A549 treated with CORT108297 at 1 μM for 4 hours (cell line): ENCODE measurements at places on chromosomes 2 and 18. TPM values are rescaled to one million over a fixed set of nuclear protein-coding genes. Genes with fewer than 3 reads are reported as not detected.

Gene CENPA
- total RNA-seq, result 48.7 to 57.9 TPM (median 55.8 TPM) in 5 replicates

Gene LONRF2
- 2.5 to 3.9 TPM (median 3.4 TPM) in 5 replicates for total RNA-seq

Gene NPHP1
- 6.6 to 8.8 TPM (median 7.2 TPM) in 5 replicates for total RNA-seq

Gene TXNDC2
- total RNA-seq, result 0.07 to 0.32 TPM (median 0.10 TPM) in 5 replicates

Gene IL18RAP
- 0.11 TPM in 1 of 5 replicates, not detected in the others for total RNA-seq

Gene SCG2
- total RNA-seq, result 0.88 to 1.2 TPM (median 1.1 TPM) in 5 replicates

Gene SNED1
- total RNA-seq, result 0.18 to 0.62 TPM (median 0.55 TPM) in 5 replicates

Gene CASP8
- total RNA-seq, result 34.4 to 43.8 TPM (median 35.5 TPM) in 5 replicates

Gene CROCC2
- not detected in 5 replicates for total RNA-seq

Gene GPR75
- 1.3 to 1.8 TPM (median 1.5 TPM) in 5 replicates for total RNA-seq

Gene NEMP2
- 4.9 to 9.6 TPM (median 7.5 TPM) in 5 replicates for total RNA-seq

Gene LYG2
- total RNA-seq, result not detected in 5 replicates

Gene IL36A
- not detected in 5 replicates for total RNA-seq

Gene CNGA3
- 0.06 TPM in 1 of 5 replicates, not detected in the others for total RNA-seq

Gene UGT1A6
- total RNA-seq, result 0.87 to 1.9 TPM (median 1.1 TPM) in 5 replicates

Gene SRD5A2
- 0.01 to 0.05 TPM (median 0.03 TPM) in 4 of 5 replicates, not detected in the other for total RNA-seq

Gene RAB6C
- not detected in 5 replicates for total RNA-seq

Gene CAPN13
- 0.03 to 0.15 TPM (median 0.05 TPM) in 4 of 5 replicates, not detected in the other for total RNA-seq

Gene SERPINB12
- total RNA-seq, result not detected in 5 replicates

Gene RTP5
- not detected in 5 replicates for total RNA-seq

Gene ITGB6
- 0.89 to 1.5 TPM (median 1.1 TPM) in 5 replicates for total RNA-seq

Gene PID1
- 2.9 to 3.8 TPM (median 3.2 TPM) in 5 replicates for total RNA-seq

Gene CGREF1
- total RNA-seq, result 7.2 to 8.5 TPM (median 7.7 TPM) in 5 replicates

Gene PCARE
- total RNA-seq, result not detected in 5 replicates

Gene AFTPH
- total RNA-seq, result 22.8 to 26.9 TPM (median 24.0 TPM) in 5 replicates

Gene CSRNP3
- total RNA-seq, result not detected in 5 replicates

Gene TMEM198
- total RNA-seq, result 0.45 to 1.4 TPM (median 1.1 TPM) in 5 replicates

Gene LRRTM1
- total RNA-seq, result not detected in 5 replicates

Gene CYP26B1
- total RNA-seq, result 10.9 to 18.3 TPM (median 15.1 TPM) in 5 replicates

Gene ADD2
- 18.0 to 29.0 TPM (median 26.1 TPM) in 5 replicates for total RNA-seq

Gene AQP12B
- not detected in 5 replicates for total RNA-seq

Gene FAM237A
- total RNA-seq, result not detected in 5 replicates

Gene ARHGAP25
- 0.12 to 0.36 TPM (median 0.19 TPM) in 5 replicates for total RNA-seq

Gene DYNC2LI1
- total RNA-seq, result 12.2 to 15.5 TPM (median 13.6 TPM) in 5 replicates

Gene GPR39
- 8.3 to 9.9 TPM (median 9.3 TPM) in 5 replicates for total RNA-seq

Gene CMPK2
- 0.87 to 1.2 TPM (median 1.1 TPM) in 5 replicates for total RNA-seq

Gene OSGEPL1
- total RNA-seq, result 4.4 to 4.7 TPM (median 4.6 TPM) in 5 replicates

Gene SLC40A1
- total RNA-seq, result 2.7 to 3.4 TPM (median 2.9 TPM) in 5 replicates

Gene UGT1A4
- 0.06 to 0.08 TPM (median 0.07 TPM) in 3 of 5 replicates, not detected in the others for total RNA-seq

Gene STK36
- 9.6 to 14.8 TPM (median 13.9 TPM) in 5 replicates for total RNA-seq

Gene PRKAG3
- total RNA-seq, result not detected in 5 replicates

Gene CIB4
- total RNA-seq, result 0.16 to 0.34 TPM in 2 of 5 replicates, not detected in the others

Gene SLC5A7
- total RNA-seq, result not detected in 5 replicates

Gene ORC4
- 32.1 to 37.9 TPM (median 34.2 TPM) in 5 replicates for total RNA-seq

Gene POTEI
- total RNA-seq, result 0.01 TPM in 2 of 5 replicates, not detected in the others

Gene GRB14
- 5.0 to 6.5 TPM (median 5.7 TPM) in 5 replicates for total RNA-seq

Gene UGT1A5
- not detected in 5 replicates for total RNA-seq

Gene NTSR2
- 0.07 to 0.13 TPM in 2 of 5 replicates, not detected in the others for total RNA-seq

Gene OSR1
- total RNA-seq, result 5.0 to 8.9 TPM (median 6.1 TPM) in 5 replicates

Gene PRSS56
- 0.07 to 0.22 TPM (median 0.15 TPM) in 5 replicates for total RNA-seq

Gene WDR35
- 12.4 to 17.2 TPM (median 15.1 TPM) in 5 replicates for total RNA-seq

Gene CYS1
- total RNA-seq, result 0.81 to 1.8 TPM (median 1.3 TPM) in 5 replicates

Gene GPAT2
- total RNA-seq, result not detected in 5 replicates

Gene POTEJ
- total RNA-seq, result not detected in 5 replicates
